ENCODE measurements at places on chromosomes 2 and 18.

GRCh38 chr2:235576337-235576910 is 82.6 kb downstream of the AGAP1 start:
- DNase-seq: no peak

GRCh38 chr2:218244204-218244603 is 16.6 kb upstream of the GPBAR1 start:
- no peak for DNase-seq

- no peak for DNase-seq
Measured at GRCh38 chr2:3620834-3621233, 25.9 kb downstream of the COLEC11 start.

GRCh38 chr2:22194218-22194617 is 1070.5 kb downstream of the TDRD15 start:
- no peak for DNase-seq
